ENCODE measurements at places on chromosomes 5 and 9. TPM values are rescaled to one million over a fixed set of nuclear protein-coding genes. Genes with fewer than 3 reads are reported as not detected.

Gene MED27
- 21.6 TPM for total RNA-seq

Gene PCDHGA7
- total RNA-seq = 5.1 TPM

Gene FUT7
- not detected for total RNA-seq

Gene EDIL3
- 73.9 TPM for total RNA-seq

Gene CERCAM
- 233 TPM for total RNA-seq

Gene ZCCHC10
- 12.5 TPM for total RNA-seq

Gene PCSK1
- 1.4 TPM for total RNA-seq
